ENCODE measurements at places on chromosomes 16 and 17.
A peak's percentile ranks its signal among the peaks of the same experiment; 100 is the strongest.

GRCh38 chr17:34347063-34347462 is 9.2 kb upstream of the CCL13 start:
- no peak for DNase-seq

DNA sequence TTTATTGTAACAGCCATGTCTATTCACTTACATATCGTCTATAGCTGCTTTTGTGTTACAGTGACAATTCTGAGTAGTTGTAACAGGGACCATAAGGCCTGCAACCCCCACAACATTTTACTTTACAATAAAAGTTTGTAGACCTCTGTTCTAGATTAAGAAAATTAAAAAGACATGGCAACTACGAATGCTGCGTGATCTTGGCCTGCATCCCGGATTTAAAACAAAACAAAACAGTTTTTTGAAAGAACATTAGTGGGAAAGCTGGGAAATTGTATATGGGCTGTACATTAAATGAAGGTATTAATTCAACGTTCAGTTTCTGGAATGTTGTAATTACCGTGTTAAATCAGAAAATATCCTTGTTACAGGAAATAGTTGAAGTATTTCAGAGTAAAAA is 64.1 kb downstream of the RMI2 start:
- no peak for DNase-seq

DNA sequence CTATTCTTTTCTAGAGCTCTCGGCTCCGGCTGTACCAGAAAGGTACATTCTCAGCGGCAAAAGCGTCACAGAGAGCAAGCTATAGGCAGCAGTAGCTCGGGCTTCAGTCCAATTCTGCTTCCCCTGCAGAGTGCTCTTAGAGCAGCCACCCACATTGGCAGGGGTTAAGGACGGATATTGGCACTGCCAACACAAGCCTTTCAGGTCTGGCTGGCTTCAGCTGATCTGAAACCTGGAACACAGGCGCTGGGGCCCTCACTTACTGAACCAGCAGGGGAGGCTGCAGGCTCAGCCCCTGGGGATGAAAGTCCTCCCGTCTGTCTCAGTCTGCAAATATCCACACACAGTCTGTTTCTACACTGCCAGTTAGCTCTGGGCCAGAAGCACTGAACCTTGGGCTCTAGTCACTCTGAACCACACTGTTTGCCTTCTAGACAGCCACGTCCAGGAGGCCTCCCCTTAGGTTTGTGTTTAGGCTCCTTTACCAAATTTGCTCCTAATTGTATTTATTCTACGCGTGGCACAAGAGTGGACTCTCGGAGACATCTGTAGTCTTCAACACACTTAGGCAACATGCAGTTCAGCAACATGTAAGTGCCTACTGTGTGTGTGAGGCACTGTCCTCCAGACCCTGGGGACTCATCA is 40.1 kb downstream of the HIC1 start:
- DNase-seq = no peak

GRCh38 chr17:11404431-11405276 is 163.6 kb downstream of the SHISA6 start:
- DNase-seq = no peak

DNA sequence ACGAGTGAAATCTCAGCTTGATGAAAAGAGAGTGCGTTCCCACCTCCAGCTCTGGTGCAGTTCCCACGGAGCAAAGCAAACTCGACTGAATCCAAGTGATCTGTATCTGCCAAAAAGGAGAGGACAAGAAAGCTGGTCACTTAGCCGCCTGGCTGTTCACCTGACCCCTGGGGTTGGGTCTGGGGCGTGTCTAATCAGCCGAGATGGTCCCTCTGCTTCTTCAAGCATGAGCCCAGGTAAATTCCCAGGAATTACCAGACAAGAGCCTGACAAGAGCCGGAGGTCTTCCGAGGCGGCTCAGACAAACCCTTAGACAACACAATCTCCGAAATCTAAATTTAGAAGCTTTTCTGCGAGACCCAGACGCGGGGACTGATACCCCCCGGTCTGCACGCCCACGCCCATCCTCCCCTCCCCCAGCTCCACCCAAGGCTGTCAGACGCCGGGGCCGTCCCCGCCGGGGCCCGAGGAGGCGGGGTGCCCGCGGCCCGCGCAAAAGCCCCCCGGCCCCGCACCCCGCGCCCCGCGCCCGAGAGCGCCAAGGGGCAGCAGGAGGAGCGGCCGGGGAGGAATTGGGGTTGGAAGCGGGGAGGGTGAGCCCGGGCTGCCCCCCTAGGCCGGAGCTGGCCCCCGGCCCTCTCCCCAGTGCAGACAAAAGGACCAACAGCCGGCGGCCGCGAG is 674 bp downstream of the ZNF821 start:
- peak; percentile 56 for DNase-seq

All from stimulated activated CD4-positive, alpha-beta T cell treated with anti-CD3 and anti-CD28 coated beads, TNF-alpha, amount 100 ng/mL, for 1 hour (primary cell).